ENCODE measurements at places on chromosomes 1 and 21. TPM values are rescaled to one million over a fixed set of nuclear protein-coding genes. Genes with fewer than 3 reads are reported as not detected.

GRCh38 chr1:229092377-229093237 is 178.3 kb upstream of the RAB4A start:
- no peak for DNase-seq

GRCh38 chr1:52186449-52186848 is 44.6 kb downstream of the ZFYVE9 start:
- no peak for DNase-seq

DNA sequence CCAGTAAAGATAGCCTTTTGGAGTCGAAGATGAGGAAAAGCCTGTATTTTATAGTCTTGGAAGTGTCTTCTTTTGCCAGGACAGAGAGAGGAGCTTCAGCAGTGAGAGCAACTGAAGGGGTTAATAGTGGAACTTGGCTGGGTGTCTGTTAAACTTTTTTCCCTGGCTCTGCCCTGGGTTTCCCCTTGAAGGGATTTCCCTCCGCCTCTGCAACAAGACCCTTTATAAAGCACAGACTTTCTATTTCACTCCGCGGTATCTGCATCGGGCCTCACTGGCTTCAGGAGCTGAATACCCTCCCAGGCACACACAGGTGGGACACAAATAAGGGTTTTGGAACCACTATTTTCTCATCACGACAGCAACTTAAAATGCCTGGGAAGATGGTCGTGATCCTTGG is at the start of gene VCAM1:
TSS of gene VCAM1 (plus strand) at position 253 of the 400 bp plus-strand sequence. CDS start at position 372, 119 bp downstream.
- no peak for DNase-seq

- peak; percentile 75 for DNase-seq
Measured at GRCh38 chr1:155128755-155129473, 1.2 kb downstream of the EFNA1 start.

DNA sequence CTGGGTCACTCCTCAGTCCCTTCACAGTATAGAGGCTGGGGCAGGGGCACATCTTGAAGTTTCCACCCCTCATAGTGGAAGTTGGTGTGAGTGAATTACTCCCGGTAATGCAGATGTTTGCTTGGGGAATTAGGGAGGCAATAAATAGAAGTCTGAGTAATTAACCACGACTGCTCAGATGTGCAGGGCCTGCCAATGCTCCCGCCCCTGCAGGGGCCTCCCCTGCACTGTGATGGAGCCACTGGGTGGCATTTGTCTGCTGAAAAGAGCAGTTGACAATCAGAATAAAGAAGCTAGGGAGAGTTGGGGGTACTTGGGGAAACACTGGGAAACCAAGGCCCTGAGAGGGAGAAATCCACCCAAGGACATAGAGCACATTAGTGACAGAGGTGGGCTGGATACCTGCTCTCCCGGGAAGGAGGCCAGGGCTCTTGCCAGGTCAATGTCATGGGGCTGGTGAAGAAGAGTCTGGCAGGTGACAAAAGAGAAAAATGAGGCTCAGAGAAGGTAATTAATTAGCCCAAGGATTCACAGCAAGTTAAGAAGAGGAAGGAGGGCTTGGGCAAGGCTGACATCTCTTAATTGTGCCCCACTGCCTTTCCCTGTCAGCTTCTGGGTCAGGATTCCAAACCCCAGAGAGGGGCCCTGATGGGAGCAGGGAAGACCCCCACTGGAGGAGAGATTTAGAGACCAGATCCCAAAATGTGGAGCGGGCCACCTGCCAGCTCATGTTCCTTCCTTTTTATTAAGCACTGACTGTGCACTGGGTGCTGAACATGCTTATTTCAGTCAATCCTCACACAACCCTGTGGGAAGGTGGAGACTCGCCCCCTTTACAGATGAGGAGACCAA is 436.2 kb downstream of the MATN1 start:
- no peak for DNase-seq

DNA sequence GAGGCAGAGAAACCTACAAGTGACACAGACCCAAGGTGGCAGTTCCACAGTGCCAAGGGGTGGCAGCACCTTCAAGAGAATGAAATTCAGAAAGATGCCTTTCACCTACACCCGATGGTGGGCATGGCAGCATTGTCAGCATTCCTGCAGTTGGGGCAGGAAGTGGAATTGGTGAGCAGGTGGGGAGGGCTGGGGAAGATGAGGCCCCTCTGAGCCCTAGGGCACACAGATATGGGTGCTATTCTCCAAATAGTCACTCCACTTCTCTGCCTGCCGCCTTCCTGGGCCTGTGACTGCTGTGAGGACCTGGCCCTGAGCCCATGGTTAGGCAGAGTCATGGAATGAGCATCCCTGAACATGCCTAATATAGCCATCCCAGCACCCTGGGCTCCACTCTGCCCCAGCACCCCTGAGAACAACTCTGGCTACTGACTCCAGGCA is 8.3 kb downstream of the SHISA4 start:
- peak; percentile 54 for DNase-seq

DNA sequence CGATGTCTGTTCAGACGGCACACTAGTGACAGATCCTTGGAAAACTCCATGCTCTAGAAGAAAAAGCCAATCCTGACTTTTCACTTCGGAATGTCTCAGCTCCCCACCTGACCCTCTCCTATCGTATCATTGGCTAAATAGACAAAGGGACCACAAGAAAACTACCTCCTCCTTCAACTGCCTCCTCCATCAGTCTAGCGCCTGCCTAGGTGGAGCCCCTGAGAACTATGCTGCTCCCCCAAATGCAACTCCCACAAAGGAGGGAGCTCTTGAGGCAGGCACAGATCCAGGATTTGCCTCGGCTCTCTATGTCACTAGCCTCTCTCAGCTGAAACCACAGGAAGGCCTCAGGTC is 148.4 kb downstream of the TOMM20 start:
- no peak for DNase-seq

DNA sequence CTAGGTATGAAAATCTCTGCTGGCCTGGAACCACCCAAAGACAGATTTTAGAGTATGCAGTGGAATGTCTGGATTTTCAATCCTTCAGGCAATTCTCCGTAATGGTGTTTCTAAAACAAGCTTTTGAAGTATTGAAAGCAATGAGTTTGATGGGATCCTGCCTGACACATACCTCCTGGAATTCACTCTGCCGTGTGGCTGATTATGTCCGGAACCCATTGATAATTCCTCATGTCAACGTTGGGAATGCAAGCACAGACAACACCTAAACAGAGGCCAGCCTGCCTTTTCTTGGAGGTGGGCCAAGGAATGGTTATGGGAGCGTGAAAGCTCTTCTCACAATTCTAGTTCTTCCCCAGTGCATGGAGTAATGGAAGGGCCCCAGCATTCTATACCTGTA is 168.9 kb upstream of the HMCN1 start:
- DNase-seq, result peak; percentile 92

DNA sequence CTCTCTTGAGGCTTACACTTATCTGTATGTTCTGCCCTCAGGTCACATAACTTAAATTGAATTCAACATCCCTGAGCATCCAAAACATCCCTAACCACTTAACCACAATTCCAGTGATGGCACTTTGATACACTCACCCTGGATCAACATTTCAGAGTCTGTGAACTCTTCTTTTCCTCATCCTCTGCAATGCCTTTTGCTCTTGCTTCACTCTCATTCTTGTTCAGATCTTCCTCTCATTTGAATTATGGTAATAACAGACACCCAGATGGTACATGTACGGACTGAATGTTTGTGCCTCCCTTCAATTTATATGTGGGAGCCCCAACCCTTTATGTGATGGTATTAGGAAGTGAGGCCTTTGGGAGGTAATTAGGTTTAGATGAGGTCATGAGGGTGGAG is 33.4 kb downstream of the PTGER3 start:
- no peak for DNase-seq

SLC30A10 gene
- total RNA-seq, result not detected

FCRL5 gene
- not detected for total RNA-seq

OR2T11 gene
- total RNA-seq, result not detected

IL22RA1 gene
- total RNA-seq, result not detected
